Activated CD4-positive, alpha-beta memory T cell treated with anti-CD3 and anti-CD28 coated beads, Interleukin-2, amount 10 ng/mL, durations not matched to agents 7 days and 5 days (primary cell): ENCODE measurements at places on chromosomes 5 and 9. TPM values are rescaled to one million over a fixed set of nuclear protein-coding genes. Genes with fewer than 3 reads are reported as not detected.

SGCD gene
- not detected for total RNA-seq

SLC1A3 gene
- not detected for total RNA-seq

OBP2A gene
- total RNA-seq = not detected

DMGDH gene
- total RNA-seq = 0.23 TPM

GRXCR2 gene
- not detected for total RNA-seq

HSPA4 gene
- 88.2 TPM for total RNA-seq

LSM11 gene
- 5.8 TPM for total RNA-seq

PWWP2A gene
- 21.9 TPM for total RNA-seq

OXCT1 gene
- total RNA-seq = 64.2 TPM
